ENCODE measurements at places on chromosomes 16 and 17. TPM values are rescaled to one million over a fixed set of nuclear protein-coding genes. Genes with fewer than 3 reads are reported as not detected.

GRCh38 chr17:34442387-34443111, 79.5 kb upstream of the CCL1 start:
- DNase-seq: no peak

DNA sequence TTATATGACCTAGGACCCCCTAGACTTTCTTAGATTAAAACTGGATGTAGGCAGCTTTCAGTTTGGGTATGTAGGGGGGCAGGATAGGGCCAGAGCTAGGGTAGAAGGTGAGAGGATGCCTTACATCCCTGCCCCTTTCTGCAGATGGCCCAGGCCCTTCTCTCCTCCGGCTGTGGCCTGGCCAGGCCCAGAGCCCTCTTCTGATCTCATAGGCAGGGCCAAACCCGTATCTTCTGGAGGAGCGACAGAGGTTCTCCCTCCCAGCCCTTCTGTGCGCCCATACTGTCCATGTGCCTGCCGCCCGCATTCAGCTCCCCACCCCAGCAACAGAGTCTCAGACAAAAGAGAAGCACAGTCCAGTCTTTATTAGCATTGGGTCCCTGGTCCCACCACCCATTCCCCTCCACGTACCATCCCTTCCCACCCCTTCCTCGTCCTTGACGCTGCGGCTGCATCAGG, 2.0 kb upstream of the TSPOAP1 start:
- DNase-seq: peak; percentile 57

GRCh38 chr17:71440513-71440912, 680.3 kb upstream of the SOX9 start:
- no peak for DNase-seq

GRCh38 chr17:55314061-55314783, 49.5 kb downstream of the HLF start:
- DNase-seq: no peak

DNA sequence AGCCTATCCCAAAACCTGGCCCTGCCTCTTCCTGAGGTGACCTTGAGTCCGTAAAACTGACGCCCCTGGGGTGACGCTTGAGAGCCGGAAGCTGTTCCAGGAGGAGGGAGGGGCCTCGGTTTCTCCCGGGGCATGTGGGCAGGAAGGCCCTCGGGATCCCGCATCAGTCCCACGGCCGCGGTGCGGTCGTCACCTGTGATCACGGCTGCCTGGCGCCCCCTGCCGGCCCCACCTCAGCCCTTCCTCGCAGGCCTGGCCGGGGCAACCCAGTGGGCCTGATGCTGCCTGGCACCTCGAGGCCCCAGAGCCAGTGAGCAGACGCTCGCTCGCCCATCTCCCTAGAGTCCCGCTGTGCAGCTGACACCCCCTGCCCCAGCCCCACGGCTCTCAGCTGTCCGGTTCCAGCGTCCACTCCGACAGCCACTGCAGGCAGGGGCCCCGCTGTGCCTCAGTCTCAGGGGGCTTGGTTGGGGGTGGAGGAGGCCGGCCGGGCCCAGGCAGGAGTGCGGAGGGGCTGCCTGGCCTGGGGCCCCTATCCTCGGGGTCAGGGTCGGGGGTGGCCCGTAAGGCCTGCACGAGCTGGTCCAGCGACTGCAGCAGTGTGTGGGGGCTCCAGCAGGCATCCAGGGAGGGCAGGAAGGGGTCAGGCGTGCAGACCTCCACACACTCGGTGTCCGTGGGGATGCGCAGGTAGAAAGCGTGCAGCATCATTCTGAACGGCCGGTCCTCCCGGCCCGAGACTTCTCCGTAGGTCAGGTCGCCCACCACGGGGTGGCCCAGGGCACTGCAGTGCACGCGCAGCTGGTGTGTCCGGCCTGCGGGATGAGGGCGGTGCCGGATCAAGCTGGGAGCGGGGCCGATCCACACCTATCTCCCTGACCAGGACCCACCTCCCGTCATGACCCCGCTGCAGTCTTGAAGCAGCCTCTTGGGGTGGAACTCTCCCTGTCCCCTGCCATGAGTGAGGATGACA, 2.3 kb downstream of the RPUSD1 start:
- peak; percentile 78 for DNase-seq

GRCh38 chr16:12503191-12503590, 300.5 kb downstream of the CPPED1 start:
- DNase-seq: no peak

- DNase-seq: no peak
These were observed 10.6 kb downstream of the RHBDL3 start for GRCh38 chr17:32276171-32276601.

- peak; percentile 69 for DNase-seq
These were observed 875 bp downstream of the PRKCB start for GRCh38 chr16:23836404-23837311.

DNA sequence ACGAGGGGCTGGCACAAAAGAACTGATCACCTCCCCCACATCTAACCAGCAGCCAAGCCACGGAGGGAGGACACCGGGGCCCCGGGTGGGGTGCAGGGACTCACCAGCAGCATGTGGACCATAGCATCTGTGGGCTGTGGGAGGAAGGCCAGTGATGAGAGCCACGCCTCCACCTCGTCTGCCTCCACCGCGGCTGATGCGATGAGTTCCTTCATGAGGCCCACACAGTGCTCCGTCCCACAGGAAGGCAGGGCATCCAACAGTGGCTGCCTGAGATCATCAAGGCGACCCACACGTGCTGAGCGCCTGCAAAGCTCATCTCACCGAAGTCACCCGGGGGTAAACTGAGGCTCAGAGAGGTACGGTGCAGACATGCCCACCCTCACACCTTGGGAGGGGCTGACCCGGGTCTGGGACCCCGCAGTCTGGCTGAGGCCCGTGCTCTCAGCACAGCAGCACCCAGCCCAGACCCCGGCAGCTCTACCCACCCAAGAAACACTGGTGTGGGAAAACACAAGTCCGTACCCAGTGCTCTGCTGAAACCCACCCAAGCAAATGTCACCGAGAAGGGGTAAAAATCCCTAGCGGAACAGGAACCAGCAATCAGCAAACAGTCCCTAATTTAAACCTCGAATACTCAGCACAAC, 85.9 kb downstream of the LITAF start:
- DNase-seq: no peak

- DNase-seq: no peak
These were observed 184.8 kb upstream of the GSE1 start for GRCh38 chr16:85428168-85428898.

DNA sequence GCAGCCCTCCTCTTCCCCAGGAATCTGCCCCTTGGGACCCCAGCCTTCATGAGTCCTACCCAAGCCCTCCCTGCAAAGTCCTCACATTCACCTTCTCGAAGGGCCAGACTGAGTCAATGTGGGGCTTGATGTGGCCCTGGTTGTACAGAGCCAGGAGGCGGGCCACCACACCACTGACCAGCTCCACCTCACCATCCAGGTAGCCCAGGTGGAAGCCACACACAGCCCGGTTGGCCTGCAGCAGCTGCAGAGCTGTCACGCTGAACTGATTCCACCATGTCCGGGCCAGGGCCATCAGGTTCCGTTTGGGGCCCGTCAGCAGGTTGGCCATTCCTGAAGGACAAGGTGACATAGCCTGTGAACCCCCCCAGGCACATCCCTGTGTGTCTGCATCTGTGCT, 6.0 kb downstream of the VAT1 start:
- no peak for DNase-seq

DNA sequence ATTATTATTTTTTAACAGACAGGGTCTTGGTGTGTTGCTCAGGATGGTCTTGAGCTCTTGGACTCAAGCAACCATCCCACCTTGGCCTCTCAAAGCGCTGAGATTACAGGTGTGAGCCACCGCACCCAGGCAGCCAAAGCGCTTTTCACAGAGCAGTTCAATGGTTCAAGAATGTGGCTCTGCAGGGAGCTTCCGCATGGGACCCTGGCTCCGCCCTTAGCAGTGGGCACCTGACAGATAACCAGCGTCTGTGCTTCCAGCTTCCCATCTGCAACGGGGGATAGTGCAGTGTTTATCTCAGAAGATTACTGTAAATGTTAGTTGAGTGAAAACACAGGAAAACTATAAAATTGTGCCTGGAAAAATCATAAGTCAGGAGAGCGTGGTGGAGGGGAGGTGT, 99.4 kb downstream of the KCNJ12 start:
- no peak for DNase-seq

DNA sequence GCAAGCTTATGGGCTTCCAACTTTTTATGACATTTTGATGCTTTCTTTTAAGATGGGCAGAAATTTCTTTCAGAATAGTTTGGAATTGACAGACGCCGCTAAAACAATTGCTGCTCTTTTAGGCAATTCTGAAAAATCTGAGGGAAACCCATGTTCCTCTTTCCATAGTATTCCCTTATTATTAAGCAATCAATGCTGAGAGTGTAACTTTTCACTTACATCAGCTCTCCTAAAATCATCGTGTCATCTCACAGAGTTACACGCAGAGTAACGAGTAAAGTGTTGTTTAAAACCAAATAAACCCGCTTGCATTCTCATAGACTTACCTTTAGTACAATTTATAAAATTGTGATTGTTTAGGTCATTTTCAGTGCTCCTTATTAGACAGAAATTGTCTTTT, 150.6 kb downstream of the MAF start:
- no peak for DNase-seq

DNA sequence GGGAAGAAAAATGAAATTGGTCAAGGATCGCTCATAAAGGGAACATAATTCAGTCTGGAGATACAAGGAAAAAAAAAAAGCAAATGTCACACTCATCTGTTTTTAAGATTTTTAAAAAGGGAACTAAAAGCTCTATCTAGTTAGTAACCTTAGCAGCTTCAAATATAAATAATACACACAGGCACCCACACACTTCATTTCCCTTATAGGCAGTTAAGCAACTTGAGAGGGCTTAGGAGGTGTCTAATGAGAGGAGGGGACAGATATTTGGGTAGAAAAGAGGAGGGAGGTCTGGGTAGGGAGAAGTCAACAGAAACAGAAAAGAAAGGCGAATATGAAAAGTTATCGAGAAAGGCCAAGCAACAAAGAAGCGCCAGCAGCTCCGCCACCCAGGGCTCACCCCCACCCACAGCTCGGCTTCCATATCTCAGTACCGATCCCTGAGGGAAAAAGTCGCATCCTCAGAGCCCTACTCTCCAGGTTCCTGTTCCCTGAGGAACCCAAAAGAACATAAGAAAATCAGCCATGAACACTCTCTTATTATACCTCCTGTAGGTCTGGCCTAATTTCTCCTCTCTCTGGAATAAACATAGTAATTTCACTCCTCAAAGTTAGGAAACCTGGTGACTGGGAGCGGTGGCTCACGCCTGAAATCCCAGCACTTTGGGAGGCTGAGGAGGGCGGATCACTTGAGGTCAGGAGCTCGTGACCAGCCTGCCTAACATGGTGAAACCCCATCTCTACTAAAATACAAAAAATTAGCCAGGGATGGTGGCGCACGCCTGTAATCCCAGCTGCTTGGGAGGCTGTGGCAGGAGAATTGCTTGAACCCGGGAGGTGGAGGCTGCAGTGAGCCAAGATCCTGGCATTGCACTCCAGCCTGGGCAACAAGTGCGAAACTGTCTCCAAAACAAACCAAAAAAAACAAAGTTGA, 69.6 kb upstream of the RCVRN start:
- no peak for DNase-seq

DNA sequence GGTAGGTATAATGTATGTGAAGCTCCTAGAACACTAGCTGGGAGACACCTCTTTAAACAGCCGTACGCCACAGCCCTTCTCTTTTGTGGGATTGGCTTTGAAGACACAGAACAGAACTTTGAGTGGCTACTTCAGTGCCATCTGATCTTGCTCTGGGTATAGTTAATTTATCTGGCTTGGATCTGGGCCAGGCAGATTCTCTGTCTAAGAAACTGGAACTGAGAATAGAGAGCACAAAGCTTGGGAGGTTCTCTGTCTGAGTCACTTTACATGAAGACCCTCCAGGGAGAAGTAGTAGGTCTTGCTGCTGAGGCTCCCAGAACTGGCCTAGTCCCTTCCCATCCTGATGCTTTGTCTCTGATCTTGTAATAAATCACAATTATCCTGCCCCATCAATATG, 721.0 kb upstream of the KIF2B start:
- no peak for DNase-seq

DNA sequence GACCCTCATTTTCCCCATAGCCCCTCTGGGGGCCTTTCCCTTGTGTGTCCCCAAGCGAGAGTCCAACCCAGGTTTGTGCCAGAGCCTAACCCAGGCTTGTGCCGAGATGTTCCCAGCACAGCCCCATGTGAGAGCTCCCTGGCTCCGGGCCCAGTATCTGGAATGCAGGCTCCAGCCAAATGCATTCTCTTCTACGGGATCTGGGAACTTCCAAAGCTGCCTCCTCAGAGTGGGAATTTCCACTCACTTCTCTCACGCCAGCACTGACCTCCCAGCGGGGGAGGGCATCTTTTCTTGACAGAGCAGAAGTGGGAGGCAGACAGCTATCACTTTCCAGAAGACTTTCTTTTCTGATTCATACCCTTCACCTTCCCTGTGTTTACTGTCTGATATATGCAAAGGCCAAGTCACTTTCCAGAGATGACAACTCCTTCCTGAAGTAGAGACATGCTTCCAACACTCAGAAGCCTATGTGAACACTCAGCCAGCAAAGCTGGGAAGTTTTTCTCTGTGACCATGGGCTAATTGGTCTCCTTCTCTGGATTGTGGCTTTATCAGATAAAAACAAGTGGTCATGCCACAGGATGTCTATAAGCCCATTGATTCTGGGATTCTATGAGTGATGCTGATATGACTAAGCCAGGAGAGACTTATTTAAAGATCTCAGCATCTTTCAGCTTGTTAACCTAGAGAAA, 2.5 kb upstream of the CCL2 start:
- no peak for DNase-seq

GRCh38 chr16:11913425-11914079, 2.2 kb downstream of the GSPT1 start:
- DNase-seq: no peak

- no peak for DNase-seq
These were observed at the start of gene SCNN1G for GRCh38 chr16:23182679-23183542. TSS of gene SCNN1G (plus strand) at chr16:23182745. CDS start at chr16:23186272, 3,527 bp downstream.

DNA sequence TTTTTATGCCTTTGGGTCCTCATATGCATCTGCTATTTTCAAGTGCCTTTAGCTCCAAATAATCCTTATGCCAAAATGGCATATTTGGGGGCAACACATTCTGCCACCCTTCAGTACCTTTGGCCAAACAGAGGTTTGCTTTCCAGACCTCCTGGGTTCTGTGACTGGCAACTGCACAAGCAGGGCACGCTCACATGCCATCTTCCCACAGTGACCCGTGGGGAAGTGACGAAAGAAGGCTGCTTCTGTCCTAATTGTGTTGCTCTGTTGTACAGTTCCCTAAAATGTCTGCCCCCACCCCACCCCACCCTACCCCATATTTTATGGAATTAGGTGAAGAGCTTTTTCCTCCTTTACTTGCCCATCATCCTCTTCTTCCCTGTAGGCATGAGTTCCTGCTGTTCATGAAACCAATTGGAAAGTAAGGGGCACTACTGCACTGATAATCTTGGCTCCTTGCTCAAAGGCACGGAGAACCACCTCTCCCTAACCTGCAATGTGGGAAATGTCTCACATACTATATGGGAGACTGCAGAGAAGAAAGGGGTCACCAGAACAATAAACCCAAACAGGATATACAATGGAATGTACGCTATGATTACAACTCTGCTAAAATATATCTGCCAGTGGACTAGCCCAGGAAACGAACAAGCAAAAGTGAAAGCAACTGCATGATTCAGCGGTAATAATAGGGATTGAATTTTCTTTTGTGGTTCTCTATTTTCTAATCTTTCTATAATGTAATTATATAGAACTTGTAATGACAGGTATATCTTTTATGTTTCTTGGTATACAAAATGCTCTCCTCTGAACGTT, 3.3 kb upstream of the SLFN12L start:
- DNase-seq: peak; percentile 36

GRCh38 chr16:84475643-84476240, 28.7 kb downstream of the MEAK7 start:
- no peak for DNase-seq

The BICDL2 gene
- total RNA-seq: 0.56 TPM

The NXPH3 gene
- total RNA-seq: 0.18 TPM

The IGFALS gene
- not detected for total RNA-seq

The MAP2K3 gene
- total RNA-seq: 139 TPM
